LNCaP clone FGC (cell line): ENCODE measurements at places on chromosomes 3 and 15.
A peak's percentile ranks its signal among the peaks of the same experiment; 100 is the strongest.

DNA sequence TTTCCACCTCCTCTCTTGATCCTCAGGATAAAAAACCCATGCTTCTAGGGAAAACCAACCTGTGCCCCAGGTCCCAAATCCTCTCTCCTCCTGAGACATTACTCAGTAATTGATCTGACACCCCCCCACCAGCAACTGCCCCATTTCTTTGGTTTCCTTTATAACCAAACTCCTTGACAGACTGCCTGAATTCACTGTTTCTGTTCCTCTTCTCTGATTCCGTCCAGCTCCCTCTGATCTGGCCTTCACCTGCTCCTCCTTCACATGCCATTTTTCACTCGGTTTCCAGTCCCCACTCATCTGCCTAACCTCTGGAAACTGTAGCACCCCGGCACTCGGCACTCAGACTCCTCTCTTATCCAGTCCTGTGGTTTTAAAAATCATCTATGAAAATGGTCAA, 2.1 kb downstream of the CCDC51 start:
- DNase-seq, result no peak

DNA sequence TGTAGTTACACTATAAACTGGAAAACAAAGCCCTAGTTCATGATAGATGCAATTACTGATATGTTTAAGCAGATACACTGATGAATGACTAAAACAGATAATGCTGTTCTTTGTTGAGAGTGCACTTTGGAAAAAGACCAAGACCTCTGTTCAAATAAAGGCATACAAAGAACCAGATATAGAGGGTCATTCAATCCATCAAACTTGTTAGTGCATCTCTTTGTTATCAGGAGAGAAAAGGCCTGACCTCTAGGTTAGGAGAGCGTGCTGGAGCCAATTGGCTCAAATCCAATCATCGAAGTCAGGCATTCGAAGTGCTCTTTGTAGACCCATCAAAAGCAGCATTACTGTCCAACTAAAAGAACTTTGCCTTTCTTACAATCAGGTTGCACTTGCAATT, 124.2 kb downstream of the TFG start:
- no peak for DNase-seq

DNA sequence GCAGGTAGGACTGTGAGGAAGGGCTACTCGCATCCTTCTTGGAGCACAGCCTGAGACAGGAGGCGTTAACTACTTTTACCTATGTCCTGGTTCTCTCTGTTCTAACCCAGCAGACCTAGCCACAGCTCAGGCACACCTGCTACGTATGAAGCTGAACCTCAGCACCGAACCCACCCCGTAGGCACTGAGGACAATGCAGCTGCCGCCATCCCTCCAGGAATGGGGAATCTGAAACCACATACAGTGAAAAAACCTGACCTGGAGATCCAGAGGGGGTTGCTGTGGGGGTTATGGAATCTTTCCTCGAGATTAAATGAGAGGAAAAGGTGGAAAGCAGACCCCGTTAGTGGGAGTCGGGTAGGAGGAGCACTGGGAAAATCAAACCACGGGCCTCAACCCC, 14.4 kb downstream of the MST1R start:
- DNase-seq, result no peak

GRCh38 chr3:113091417-113091816, 100.6 kb downstream of the GTPBP8 start:
- no peak for DNase-seq

- DNase-seq, result peak; percentile 54
These were observed 4.7 kb downstream of the LMAN1L start for GRCh38 chr15:74817370-74817737.

DNA sequence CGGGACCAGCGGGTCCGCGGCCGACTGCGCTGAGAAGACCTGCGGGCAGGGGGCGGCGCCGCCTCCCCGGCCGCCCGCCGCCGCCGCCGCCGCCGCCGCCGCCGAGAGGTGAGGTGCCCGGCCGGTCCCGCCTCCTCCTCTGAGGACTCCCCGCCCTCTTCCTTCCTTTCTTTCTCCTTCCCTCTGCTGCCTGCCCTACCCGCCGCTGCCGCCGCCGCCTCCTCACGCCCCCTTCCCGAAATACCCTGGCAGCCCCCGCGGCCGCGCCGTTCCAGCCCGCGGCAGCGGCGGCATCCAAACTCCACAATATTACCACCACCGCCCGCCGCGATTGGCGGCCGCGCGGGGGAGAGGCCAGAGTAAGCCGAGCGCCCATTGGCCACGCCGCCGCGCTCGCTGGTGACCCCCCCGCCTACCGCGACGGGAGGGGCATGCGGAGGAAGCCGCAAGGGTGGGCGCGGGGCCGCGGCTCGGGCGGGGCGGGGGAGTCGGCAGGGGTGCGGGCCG, 61.8 kb upstream of the ANKRD28 start:
- no peak for DNase-seq

DNA sequence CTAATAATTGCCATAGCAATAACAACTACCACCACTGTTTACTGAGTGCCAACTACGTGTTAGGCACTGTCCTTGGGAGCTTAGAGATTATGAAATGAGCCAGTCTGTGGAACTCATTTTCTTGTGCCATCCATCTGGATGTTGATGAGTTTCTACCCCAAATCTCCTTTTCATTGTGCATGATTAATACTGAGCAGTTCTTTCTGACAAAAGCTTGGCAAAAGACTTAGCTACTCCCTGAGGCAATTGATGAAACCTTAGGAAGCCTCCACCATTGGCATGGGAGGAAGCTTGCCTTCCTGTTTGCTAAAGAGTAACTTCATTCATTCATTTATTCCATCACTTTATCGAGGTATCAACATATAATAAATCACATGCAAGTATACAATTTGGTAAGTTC, 39.8 kb downstream of the PRICKLE2 start:
- DNase-seq, result no peak
